ENCODE measurements at places on chromosomes 12 and 14. TPM values are rescaled to one million over a fixed set of nuclear protein-coding genes. Genes with fewer than 3 reads are reported as not detected.

CLEC2A gene
- total RNA-seq: not detected

SLC6A13 gene
- total RNA-seq: not detected

IFI27 gene
- total RNA-seq: not detected

TCL1B gene
- total RNA-seq: 18.5 TPM

LRRC10 gene
- not detected for total RNA-seq

CLEC6A gene
- 0.07 TPM for total RNA-seq

PPP1R1A gene
- 23.8 TPM for total RNA-seq

PPP4R4 gene
- 3.0 TPM for total RNA-seq

NYNRIN gene
- total RNA-seq: 3.6 TPM

SLC2A13 gene
- 13.8 TPM for total RNA-seq

FOXG1 gene
- 0.14 TPM for total RNA-seq

ENDOU gene
- not detected for total RNA-seq

LALBA gene
- not detected for total RNA-seq

POTEM gene
- not detected for total RNA-seq

ZNF384 gene
- total RNA-seq: 34.4 TPM

ZBTB42 gene
- 9.5 TPM for total RNA-seq

DAD1 gene
- 218 TPM for total RNA-seq

GARIN6 gene
- total RNA-seq: not detected
